ENCODE measurements at places on chromosomes 6 and 20.

- DNase-seq = no peak
Measured at GRCh38 chr6:148999929-149000468, 253.2 kb downstream of the UST start.

DNA sequence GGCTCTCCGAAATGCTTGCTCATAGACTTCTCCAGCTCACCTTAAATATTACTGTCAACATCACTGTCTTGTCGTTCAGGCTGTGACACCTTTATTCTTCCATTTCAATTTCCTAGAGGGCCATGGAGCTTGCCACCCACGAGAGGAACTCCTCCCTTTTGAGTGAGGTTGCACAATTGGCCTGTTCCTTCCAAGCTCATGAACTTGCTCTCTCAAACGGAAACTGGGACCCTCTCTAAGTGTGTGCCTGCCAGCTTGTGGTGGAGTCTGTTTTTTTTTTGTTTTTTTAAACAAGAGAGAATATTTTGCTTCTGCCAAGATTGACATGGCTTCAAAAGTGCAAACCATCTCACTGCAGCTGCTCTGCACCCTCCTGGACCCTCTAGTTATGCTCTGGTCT lies 19.3 kb upstream of the IYD start:
- no peak for DNase-seq

DNA sequence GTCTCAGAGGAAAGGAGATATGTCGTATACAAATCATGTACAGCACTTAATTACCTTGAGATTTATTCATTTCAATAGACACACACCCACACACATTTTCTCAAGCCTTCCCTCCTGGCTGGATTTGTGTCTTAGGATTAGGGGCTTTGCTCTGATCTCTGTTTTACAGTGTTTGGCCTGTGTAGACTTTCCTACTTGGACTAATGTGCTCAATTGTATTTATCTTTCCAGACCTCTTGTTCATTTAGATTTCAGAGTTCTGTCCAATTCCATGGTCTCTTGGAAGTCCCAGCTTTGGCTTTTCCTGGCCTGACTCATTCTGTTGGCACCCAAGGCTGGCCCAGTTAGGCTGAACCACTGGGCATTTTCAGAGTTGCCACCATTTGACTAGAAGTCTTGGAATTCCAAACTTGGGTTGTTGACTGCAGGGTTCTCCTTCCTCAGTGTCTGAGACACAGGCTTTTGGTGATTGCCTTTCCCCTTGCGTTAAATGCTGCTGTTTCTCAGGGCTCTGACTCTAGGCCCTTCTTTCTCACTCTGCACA lies 8.9 kb upstream of the RFPL4B start:
- no peak for DNase-seq

DNA sequence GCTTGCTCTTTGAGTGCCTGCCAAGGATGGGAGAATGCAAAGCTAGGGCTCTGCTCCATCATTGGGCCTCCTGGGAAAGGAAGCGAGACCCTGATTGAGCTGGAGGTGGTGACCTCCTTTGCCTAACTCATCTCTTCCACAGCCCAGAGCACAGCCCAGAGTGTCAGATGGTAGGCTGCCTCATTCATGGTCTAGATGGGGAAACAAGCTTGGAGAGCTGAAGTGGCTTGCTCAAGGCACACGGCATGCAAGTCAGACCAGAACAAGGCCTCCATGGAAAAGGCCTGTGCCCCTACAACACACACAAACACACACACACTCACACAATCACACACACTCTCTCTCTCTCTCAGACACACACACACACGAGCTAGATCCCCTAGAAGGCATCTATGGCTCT lies 17.5 kb downstream of the TGM3 start:
- no peak for DNase-seq

- no peak for DNase-seq
Measured at GRCh38 chr6:147447835-147448611, 60.5 kb upstream of the SAMD5 start.

- DNase-seq = no peak
Measured at GRCh38 chr6:93226822-93227221, 192.5 kb downstream of the EPHA7 start.

- no peak for DNase-seq
Measured at GRCh38 chr20:58646257-58646656, 4.8 kb upstream of the STX16 start.

DNA sequence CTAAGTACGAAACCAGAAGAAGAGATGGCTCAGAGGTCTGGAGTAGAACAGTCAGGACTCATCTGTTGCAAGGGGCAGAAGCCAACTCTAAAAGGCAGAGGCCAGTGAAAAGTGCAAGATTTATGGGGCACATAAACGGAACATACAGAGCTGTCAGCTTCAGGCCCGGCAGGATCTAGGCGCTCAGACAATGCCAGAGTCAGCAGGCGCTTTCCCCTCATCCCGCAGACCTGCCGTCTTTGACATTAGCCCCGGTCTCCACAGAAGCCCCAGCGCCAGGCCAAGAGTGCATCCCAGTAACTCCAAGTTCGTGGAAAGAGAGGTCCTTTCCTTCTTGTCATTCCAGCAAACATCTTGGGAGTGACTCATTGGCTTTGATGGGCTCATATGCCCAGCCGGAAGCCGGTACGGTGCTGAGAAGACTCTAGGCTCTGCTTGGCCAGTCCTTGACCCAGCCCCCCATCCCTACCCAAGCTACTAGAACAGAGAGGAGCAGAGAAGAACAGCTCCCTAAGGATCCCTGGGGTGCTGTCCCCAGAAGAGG lies 260.9 kb downstream of the TAF4 start:
- no peak for DNase-seq

- DNase-seq = no peak
Measured at GRCh38 chr6:44315516-44315915, 2.4 kb upstream of the AARS2 start.

GRCh38 chr20:60244373-60245146 lies 286.3 kb downstream of the CDH26 start:
- DNase-seq = no peak

- no peak for DNase-seq
Measured at GRCh38 chr6:74646461-74646860, 559.4 kb downstream of the COL12A1 start.

DNA sequence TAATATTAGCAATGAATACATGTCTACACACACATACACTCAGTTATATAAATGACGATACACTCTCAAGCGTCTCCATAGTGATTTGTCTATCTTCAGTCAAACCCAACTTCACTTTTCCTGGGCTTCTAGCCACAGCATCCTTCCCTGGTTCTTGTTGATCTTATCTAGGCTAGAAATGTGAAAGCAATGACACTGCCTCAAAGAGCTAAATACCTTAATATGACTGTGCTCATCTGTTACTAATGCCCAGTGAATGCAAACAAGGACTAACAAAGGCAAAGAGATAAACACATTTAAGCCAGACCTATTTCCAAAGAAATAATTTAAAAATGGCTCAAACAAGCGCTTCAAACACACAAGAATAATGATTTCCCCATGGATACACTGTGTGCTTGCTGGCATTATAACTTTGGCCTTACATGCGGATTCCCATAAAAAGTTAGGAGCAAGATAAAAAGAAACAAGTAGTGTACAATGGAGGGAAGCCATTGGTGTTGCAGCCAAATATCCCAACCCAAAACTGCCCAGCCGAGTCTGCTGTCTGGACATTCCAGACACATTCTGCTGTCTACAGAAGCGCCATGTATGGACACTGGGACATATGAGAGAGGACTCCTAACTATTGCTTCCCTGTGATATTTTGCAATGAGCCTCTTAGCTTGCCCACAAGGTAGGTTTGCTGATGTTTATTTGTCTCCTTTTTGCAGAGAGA lies 19.5 kb upstream of the DAAM2 start:
- no peak for DNase-seq

- DNase-seq = no peak
Measured at GRCh38 chr6:30151580-30151979, 9.4 kb downstream of the TRIM10 start.

DNA sequence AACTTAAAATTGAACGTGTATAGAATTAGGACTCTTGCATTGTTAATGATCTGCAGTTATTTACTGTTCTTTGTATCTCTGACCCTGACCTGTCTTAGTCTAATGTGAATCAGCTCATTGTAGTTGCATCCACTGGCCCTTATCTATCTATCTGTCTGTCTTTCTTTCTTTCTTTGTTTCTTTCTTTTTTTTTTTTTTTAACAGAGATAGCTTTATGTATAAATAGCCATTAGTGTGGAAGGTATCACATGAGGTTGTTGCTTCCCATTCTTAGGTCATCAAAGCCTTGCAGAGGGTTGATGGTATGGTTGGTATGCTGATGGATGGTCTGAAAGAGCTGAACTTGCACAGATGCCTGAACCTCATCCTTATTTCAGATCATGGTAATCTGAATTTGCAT lies 59.9 kb downstream of the ENPP1 start:
- DNase-seq = no peak

DNA sequence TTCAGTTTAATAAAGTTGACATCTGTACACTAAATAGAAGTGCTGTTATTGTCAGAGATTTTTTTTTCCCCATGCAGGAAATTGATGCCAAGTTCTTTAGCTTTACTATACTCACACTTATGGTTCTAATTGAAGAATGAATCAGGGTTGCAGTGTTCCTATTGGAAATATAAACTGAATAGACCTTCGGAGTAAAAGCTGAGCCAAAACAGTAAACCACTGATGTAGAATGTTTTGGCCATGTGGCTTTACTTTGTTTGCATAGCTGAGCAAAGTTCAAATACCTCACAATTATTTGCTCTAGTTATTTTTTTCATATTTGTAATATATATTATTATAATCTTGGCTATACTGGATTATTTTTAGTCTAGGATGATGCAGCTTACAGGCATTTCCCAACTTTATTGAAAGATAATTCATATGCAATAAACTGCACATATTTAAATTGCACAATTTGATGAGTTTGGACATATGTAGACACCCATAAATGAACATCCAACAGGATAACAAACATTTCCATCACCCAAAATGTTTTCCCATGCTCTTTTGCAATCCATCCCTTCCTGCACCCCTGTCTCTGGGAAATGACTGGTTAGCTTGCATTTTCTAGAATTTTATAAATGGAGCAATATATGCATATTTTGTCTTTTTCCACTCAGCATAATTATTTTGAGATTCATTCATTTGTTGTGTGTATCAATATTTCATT lies 105.8 kb upstream of the NOX3 start:
- no peak for DNase-seq

DNA sequence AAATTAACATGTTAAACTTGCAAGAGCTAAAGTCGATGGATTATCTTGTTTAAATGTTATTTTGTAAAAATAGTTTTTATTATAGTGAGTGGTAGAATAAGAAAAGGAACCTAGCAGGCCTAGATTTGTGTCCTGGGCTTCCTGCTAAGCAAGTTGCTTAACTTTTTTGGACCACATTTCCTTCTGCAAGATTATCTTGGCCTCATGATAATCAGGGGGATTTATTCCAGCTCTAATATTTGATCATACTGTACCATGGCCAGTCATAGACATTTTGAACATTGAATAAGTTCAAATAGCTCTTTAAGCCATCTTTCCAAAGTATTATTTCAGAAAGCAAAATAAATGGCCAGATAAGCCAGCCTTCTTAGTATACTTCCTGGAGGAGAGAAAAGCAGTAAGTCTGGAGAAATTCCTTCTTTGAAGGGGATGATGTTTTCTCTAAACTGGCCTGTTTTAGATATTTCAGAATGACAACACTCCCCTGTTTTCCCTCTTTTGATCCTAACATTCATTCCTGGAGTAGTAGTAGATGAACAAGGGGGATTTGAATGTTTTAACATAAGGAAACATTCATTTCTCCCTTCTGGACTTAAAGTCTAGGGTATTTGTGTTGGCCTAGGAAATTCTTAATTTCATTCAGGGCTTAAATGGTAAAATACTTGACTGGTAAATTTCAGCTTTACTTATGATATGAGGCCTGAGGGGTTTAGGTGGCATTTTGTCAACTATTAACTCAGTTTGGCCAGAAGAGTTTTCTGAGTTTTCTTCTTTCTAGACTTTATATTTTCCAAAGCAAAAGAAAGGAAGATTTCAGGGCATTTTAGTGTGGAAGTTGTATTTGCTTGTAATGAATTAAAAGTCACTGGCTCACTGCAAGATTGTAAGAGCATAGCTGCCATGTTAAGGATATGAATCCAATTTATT lies 108.8 kb upstream of the SCGN start:
- DNase-seq = no peak

DNA sequence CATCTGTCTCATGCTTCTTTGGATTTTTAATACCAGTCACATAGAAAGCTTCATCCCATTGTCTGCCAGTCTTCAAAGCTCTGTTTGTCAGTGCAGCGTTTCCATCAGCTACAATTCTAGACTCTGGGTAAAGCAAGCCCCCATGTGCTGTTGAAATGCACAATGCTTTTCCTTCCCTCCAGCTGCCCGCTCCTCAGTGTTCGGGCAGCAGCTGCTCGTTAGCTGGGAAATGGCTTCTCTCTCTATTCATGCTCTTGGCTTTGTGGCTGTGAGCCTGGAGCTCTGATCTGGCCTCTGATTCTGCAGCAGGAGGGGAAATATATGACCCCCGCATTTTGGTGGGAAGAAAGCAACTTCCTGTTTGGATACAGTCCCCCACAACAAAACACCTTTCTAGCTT lies 213.0 kb upstream of the CDYL start:
- no peak for DNase-seq

- DNase-seq = no peak
Measured at GRCh38 chr6:168030218-168030746, 32.8 kb downstream of the KIF25 start.

DNA sequence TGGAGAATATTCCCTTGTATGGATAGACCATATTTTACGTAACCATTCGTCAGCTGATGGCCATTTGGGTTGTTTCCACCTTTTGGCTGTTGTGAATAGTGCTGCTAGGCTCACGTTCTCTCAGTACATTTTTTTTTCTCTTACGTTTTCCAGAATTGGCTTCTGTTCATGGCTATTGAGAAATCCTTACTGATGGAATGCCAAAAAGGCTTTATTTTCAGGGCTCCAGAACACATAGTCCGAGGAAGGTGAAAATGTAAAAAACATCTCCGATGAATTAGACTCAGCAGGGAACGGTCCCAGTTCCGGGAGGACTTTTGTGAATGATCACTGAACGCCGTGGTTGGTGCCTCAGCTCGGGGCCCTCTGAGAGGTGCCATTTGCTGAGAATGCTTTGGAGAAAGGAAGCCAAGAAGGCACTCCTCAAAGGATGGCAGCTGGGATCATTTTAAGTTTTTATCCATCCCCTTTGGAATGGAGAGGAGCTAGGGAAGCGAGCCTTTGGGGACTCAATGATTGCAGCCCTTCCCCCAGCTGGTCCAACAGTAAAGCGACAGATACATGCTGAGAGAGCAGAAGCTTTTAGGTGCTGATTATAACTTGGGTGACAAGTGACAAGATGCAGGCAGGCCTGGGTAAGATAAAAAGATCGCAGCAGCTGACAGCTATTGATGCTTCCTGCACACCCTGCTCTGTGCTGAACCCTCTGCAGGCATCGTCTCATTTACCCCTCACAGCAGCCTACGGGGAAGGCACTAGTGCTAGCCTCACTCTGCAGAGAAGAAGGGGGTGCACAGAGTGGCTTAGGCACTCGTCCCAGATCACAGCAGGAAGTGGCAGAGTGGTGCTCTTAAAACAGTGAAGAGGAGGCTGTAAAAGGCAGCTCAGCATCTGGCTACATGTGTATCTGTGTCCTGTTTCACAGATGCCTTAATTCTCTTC lies 133.4 kb upstream of the KCNG1 start:
- no peak for DNase-seq

GRCh38 chr6:79789896-79790295 lies 157.5 kb downstream of the ELOVL4 start:
- DNase-seq = no peak
